ENCODE measurements at places on chromosomes 16 and 17.

DNA sequence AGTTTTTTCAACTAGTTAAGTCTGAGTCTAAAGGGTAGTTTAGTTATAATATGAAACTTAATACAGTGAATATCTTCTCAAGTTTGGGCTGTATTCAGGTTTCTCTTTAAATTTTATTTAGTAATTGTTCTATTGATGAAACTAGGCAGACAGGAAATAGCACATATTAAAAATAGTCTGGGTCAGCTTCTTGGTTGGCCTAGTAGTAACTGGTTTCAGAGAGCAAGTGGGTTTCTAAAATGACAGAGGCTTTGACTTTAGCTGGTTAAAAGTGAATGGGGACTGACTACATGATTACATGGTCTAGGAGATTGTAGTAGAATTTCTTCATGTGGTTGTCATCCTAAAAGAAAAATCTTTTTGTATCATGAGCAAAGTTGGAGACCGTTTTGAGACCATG, 46.8 kb downstream of the OMG start:
- no peak for DNase-seq

- DNase-seq = no peak
Measured at GRCh38 chr16:88872650-88873331, 6.3 kb upstream of the PABPN1L start.

GRCh38 chr17:33085256-33085655, 93.6 kb downstream of the SPACA3 start:
- DNase-seq = no peak

- no peak for DNase-seq
Measured at GRCh38 chr16:49441366-49441780, 67.8 kb downstream of the C16orf78 start.

- DNase-seq = no peak
Measured at GRCh38 chr17:74723891-74724290, 11.2 kb upstream of the CD300LF start.

DNA sequence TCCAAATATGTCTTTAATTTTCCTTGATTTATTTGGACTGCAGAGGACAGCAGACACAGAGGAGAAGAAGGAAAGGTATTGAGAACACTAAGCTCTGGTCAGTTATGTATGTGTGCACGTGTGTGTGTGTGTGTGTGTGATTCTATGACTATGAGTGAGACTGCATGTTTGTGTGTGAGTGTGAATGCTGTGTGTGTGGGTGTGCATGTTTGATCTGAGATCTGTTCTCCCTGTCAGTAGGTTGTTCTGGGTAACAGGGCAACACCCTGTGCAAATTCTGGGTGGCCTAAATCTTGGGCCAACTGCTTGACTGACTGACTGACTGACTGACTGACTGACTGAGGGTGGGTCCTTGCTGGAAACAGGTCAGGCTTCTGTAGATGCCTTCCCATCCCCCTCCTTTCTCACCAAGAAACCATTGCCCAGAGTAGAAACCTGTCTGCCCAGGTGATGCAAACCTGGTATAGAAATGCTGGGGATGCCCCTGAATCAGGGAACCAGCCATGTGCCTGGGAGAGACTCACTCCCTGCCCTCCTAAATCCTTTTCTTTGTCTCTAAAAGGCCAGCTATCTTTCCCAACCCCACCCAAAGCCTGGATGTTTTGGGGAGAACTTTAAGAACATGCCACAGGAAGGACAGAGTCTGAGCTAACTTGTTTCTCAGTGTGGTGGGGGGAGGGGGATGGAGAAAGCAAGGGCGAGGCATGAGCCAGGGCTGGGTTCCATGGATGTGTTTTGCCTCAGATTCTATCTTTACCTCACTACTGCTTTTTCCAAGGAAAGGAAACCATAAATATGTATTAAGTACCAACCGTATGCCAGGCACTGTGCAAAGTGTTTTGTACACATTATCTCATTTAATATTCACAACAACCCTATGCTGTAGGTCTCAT, 4.5 kb upstream of the NR1D1 start:
- no peak for DNase-seq

GRCh38 chr16:73852561-73852960, 444.1 kb upstream of the PSMD7 start:
- DNase-seq = no peak

DNA sequence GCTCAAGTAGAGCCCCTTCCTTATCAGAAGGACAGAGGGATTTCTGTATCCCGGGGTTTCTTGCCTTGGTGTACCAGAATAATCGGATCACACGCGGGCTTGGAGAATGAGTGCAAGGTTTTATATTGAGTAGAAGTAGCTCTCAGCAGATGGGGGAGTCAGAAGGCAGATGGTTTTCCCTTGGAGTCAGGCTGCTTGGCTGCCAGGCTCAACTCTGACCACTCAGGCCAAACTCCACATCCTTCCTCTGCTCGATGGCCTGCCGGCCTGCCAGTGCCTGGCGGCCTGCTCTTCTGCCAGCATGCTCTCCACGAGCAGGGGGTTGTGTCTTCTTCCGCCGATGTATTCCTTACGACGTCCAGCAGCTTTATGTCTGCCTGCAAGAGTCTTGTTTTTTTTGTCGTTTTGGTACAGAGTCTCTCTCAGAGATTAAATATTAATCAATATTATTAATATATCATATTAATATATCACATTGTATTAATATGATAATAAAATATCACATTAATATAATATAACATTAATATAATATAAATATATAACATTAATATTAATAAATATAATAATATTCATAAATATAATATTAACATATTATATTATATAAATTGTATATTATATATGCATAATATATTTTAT, 229.2 kb upstream of the WSCD1 start:
- no peak for DNase-seq

- DNase-seq = no peak
Measured at GRCh38 chr17:49399995-49400394, 14.7 kb downstream of the PHB1 start.

GRCh38 chr16:81608523-81609209, 164.1 kb downstream of the CMIP start:
- no peak for DNase-seq

DNA sequence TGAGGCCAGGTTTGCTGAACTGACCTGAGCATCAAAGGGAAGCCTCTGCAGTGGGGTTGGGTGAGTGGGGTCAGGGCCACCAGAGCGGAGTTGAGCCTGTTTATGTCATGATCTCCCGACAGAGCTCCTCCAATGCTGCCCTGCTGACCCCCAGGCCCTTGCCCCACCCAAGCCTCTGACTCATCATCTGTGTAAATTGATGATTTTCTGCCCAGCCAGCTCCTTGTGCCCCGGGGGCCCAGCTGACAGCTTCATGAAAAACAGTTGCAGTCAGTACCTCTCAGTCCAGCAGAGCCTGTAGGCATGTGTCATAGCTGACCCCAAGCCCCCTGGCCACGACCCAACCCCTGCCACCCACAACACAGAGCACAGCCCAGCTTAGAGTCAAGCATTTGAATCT, 134.9 kb downstream of the CCT6B start:
- DNase-seq = no peak

DNA sequence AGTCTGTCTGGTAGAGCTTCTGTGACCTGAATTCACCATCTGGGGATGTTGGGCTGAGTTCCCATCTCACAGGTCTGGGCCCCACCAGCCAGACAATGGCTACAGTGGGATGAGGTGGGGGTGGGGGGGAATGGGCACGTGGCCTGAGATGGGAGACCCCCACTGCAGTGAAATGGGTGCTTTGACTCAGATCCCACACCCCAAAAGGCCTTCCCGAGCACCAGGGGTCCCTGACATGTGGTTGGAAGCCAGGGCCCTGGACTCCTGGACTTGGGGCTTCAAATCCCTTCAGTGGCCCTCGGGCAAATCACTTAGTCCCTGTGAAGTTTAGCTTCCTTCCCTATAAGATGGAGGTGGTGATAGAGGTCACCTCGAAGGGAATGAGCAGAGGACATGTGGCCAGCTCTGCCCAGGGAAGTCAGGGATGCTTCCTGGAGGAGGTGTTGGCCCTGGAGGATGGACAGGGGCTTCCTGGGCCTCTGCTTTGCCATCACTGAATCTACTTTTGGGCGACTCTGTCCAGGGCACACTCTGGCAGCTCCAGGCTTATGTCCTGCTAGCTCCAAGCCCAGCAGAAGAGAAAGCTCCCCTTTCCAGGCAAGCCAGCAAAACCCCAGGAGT, 218.1 kb downstream of the KATNIP start:
- no peak for DNase-seq

Data from pulmonary artery endothelial cell (primary cell).